ENCODE measurements at places on chromosomes 13 and 19.

GRCh38 chr13:77861741-77862140, 56.9 kb downstream of the EDNRB start:
- DNase-seq: no peak

DNA sequence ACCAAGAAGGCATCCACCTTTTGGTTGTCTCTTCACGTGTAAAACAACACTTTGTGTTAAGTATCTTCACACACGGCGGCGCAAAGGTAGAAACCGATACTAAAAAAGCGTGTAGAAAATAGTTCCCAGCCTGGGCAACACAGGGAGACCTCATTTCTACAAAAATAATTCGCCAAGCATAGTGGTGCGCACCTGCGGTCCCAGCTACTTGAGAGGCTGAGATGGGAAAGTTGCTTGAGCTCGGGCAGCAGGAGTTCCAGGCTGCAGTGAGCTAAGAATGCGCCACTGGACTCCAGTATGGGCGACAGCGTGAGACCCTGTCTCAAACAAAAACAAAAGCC, 573 bp upstream of the ERCC5 start:
- no peak for DNase-seq

GRCh38 chr13:77868717-77869116, 49.9 kb downstream of the EDNRB start:
- DNase-seq: no peak

GRCh38 chr19:30006207-30006606, 64.2 kb downstream of the URI1 start:
- no peak for DNase-seq

- no peak for DNase-seq
These were observed 15.6 kb upstream of the CCNE1 start for GRCh38 chr19:29796173-29796573.
